Right ventricle myocardium superior (tissue), 1 donor: ENCODE measurements at places on chromosomes 3 and 15. TPM values are rescaled to one million over a fixed set of nuclear protein-coding genes. Genes with fewer than 3 reads are reported as not detected.

Gene UBAP1L
- 1.6 TPM for total RNA-seq

Gene RETNLB
- total RNA-seq = not detected

Gene TRANK1
- total RNA-seq = 3.4 TPM

Gene SNX22
- 4.2 TPM for total RNA-seq

Gene SKIC8
- 25.2 TPM for total RNA-seq

Gene GPR62
- total RNA-seq = not detected

Gene C2CD4B
- total RNA-seq = 1.5 TPM

Gene ANKUB1
- total RNA-seq = not detected

Gene TMEM266
- 0.13 TPM for total RNA-seq

Gene ACAP2
- 12.8 TPM for total RNA-seq

Gene GPR27
- total RNA-seq = 3.7 TPM

Gene GABRA5
- total RNA-seq = not detected

Gene ITIH1
- total RNA-seq = not detected

Gene OR5K4
- not detected for total RNA-seq

Gene FAM43A
- 16.6 TPM for total RNA-seq

Gene ACAN
- 0.13 TPM for total RNA-seq

Gene KNL1
- 0.51 TPM for total RNA-seq

Gene BTLA
- total RNA-seq = not detected

Gene RGMA
- 25.0 TPM for total RNA-seq

Gene PCSK6
- total RNA-seq = 34.7 TPM

Gene HGD
- not detected for total RNA-seq

Gene PDZRN3
- 130 TPM for total RNA-seq

Gene AMT
- 32.2 TPM for total RNA-seq

Gene NCBP2
- total RNA-seq = 29.4 TPM

Gene PP2D1
- total RNA-seq = not detected

Gene DUOXA2
- total RNA-seq = not detected

Gene ARIH1
- total RNA-seq = 176 TPM

Gene CHL1
- total RNA-seq = 24.2 TPM

Gene ZNF620
- 1.0 TPM for total RNA-seq

Gene UTS2B
- total RNA-seq = 0.19 TPM

Gene GCNT3
- not detected for total RNA-seq

Gene PIERCE2
- total RNA-seq = 7.4 TPM

Gene SLC25A26
- 51.3 TPM for total RNA-seq

Gene MCF2L2
- 0.51 TPM for total RNA-seq

Gene NUP210
- 2.7 TPM for total RNA-seq

Gene ZBTB38
- 89.6 TPM for total RNA-seq

Gene LYZL4
- not detected for total RNA-seq

Gene MORC1
- not detected for total RNA-seq

Gene MOBP
- total RNA-seq = not detected

Gene CPNE9
- total RNA-seq = not detected

Gene NEK10
- total RNA-seq = 11.7 TPM

Gene BFSP2
- not detected for total RNA-seq

Gene PSMA4
- total RNA-seq = 113 TPM

Gene GOLGA8M
- total RNA-seq = 1.2 TPM

Gene SETD2
- 23.8 TPM for total RNA-seq

Gene SLC51A
- total RNA-seq = not detected

Gene TTLL13
- total RNA-seq = not detected

Gene FSD2
- 146 TPM for total RNA-seq

Gene NME9
- not detected for total RNA-seq

Gene BLM
- 37.0 TPM for total RNA-seq

Gene PLA2G4E
- not detected for total RNA-seq

Gene CPNE4
- total RNA-seq = 52.3 TPM

Gene CNTN4
- total RNA-seq = 2.6 TPM

Gene MUC20
- 5.4 TPM for total RNA-seq
